ENCODE measurements at places on chromosomes 16 and 17.

- DNase-seq: no peak
Measured at GRCh38 chr17:63480826-63481487, 4.1 kb downstream of the ACE start.

- no peak for DNase-seq
Measured at GRCh38 chr17:50708050-50709000, 611 bp upstream of the ANKRD40 start.

DNA sequence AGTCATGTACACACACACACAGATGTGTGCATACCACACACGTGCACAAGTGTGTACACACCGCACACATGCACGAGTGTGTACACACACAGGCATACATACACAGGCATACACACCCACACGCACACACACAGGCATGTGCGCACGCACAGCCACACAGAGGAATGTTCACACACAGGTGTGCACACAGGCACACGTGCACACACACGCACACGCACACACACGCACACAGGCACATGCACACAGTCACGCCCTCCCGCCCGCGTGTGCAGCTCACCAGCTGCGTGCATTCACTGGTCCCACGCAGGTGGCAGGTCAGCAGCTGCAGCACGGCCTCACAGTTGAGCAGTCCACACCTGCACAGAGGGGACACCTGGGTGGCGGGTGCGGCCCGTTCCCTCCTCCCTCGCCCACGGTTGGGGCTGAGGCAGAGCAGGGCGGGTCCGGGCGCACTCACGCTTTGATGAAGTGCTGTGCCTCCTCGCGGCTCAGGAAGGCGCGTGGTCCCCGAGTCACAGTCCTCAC, 7.7 kb downstream of the TEPSIN start:
- no peak for DNase-seq

DNA sequence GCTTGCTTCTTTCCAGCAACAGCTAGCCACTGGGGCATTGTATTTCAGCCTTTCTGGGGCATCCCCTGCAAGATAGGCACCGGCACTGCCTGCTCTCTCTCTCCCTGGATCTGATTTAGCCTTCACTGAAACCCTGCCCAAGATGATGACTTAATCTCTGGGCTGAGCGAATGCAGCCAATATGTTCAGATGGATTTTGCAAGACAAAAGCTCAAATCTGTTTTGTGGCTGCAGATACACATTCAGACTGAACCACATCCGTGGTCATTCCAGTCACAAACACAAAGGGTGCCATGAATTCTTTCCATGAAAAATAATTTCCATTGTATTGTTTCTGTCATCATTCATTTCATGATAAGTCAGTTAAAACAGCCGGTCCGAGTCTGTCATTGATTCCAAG, 24.2 kb downstream of the SOST start:
- no peak for DNase-seq

DNA sequence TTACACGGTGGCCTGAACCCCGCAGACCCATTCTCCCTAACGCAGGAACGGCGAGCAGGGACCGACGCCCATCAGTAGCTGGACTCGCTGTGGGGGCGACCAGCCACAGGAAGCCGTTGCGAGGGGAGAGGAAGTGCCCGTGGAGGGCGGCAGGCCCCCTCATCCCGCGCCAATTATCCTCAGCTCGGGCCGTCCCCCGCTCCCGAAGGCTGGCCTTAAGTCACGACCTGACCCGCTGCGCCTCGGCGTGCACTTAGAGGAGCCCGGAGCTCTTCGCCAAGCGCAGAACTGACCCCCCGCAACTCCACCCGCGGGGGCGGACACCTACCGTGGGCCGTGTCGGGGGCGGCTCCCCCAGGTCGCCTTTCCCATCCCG, 401 bp downstream of the ARL16 start:
- no peak for DNase-seq

DNA sequence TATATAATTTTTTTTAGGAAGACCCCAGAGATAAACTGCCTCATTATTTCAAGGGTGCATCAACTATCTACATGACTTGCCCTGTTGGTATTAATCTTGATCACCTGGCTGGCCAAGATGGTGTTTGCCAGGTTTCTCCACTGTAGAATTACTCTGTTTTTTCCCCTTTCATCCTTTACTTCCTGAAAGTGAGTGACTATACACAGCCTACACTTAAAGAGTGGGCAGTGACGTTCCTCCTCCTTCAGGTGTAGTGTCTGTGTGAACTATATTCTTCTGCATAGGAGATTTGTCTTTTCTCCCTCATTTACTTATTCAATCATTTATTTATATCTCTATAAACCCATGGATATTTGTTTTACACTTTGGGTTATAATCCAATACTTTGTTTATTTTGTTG, 246.7 kb downstream of the IRF8 start:
- DNase-seq: no peak

GRCh38 chr16:1035066-1035415, 37.5 kb upstream of the SSTR5 start:
- no peak for DNase-seq

DNA sequence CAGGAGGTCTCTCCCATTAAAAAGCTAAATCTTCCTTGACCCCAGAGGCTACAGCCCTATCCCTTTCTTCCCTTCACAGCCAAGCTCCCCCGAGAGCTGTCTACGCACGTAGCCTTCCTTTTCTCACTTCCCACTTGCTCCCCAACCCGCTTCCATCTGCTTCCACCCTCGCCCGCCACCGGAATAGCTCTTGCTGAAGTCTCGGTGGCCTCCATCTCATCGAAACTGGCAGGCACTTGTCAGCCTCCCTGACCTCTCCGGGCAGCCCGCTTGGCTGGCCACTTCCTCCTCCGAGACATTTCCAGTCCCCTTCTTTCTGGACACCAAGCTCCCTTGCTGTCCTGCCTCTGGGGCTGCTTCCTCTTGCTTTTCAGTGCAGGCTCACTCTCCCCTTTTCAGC, 10.7 kb upstream of the EPOP start:
- DNase-seq: no peak

DNA sequence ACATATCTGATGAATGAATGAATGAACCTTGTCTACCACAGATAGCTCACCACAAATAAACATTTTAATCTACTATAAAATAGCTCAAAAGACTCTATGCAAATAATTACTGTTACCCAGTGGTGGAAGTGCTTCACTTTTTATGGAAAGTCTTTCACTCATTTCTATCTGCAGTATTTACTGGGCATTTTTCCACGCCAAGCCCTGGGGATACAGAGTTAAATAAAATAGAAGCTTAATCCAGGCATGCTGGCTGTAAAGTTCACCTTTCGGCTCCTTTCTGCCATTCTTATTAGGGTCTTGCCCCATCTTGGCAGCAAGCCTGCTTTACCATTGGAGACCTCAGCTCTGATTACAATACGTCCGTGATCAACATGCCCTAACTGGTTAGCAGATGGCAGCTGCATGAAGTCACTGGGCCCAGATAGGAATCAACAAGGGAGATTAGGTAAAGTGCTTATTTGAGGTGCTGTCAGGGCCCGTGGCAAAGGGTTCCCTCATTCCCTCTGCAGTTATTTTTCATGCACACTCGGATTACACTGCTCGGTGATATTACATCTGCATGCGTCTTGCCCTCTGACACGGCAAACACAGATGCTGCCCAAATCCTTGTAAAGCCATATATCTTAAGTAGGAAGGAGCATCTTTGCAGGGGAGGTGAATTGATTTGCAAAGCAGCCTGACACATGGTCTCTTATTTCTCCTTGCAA, 648.9 kb downstream of the WWOX start:
- no peak for DNase-seq

GRCh38 chr16:89693289-89693731, 6.8 kb downstream of the CDK10 start:
- no peak for DNase-seq

GRCh38 chr17:82127704-82128103, 29.7 kb upstream of the FASN start:
- DNase-seq: no peak

DNA sequence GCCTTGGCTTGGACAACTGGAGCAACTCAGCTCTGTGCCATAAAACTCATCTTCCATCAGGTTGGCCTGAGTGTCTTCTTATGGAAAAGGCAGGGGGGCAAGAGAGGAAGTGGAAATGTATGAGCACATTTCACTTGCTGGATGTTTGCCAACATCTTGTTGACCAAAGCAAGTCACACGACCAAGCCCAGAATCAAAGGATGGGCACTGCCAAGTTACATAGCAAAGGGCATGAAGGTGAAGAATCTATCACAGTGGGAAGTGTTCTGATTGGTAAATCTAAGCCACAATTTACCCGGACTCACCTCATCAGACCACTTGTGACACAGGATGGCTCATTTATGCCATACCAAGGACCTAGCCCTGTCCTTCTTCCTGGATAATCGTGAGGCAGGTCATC, 310.5 kb upstream of the IRX5 start:
- DNase-seq: no peak

- DNase-seq: no peak
Measured at GRCh38 chr16:15979801-15980200, 30.4 kb downstream of the ABCC1 start.

GRCh38 chr16:14014284-14014625, 56.9 kb upstream of the MRTFB start:
- no peak for DNase-seq

DNA sequence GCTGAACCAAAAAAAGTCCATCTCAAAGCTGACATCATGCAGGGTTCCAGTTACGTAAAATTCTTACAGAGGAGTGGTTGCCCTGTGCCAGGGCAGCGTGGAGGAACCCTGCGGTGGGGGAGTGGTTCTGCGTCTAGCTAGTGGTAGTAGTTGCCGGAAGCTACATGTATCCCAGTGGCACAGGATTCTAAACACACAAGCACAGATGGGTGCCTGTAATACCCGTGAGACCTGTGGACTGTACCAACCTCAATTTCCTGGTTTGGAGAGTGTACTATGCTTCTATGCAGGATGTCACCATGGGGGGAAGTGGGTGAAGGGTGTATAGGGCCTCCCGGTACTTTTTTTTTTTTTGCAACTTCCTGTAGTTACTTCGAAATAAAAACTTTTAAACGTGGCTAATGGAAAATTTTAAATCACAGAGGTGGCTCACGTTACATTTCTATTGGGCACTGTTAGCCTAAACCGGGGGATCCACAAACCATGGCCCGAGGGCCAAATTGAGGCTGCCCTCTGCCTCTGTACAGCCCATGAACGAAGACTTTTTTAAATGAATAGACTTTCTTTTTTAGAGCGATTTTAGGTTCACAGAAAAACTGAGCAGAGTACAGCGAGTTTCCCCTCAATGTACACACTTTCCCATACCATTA, 38.5 kb downstream of the TBC1D16 start:
- no peak for DNase-seq

- DNase-seq: no peak
Measured at GRCh38 chr16:68289202-68289601, 21.5 kb downstream of the SLC7A6OS start.
